CD4-positive, alpha-beta memory T cell (primary cell): ENCODE measurements at places on chromosomes 7 and 10.
A peak's percentile ranks its signal among the peaks of the same experiment; 100 is the strongest.

- DNase-seq: no peak
Measured at GRCh38 chr10:519055-519715, 170.3 kb downstream of the DIP2C start.

DNA sequence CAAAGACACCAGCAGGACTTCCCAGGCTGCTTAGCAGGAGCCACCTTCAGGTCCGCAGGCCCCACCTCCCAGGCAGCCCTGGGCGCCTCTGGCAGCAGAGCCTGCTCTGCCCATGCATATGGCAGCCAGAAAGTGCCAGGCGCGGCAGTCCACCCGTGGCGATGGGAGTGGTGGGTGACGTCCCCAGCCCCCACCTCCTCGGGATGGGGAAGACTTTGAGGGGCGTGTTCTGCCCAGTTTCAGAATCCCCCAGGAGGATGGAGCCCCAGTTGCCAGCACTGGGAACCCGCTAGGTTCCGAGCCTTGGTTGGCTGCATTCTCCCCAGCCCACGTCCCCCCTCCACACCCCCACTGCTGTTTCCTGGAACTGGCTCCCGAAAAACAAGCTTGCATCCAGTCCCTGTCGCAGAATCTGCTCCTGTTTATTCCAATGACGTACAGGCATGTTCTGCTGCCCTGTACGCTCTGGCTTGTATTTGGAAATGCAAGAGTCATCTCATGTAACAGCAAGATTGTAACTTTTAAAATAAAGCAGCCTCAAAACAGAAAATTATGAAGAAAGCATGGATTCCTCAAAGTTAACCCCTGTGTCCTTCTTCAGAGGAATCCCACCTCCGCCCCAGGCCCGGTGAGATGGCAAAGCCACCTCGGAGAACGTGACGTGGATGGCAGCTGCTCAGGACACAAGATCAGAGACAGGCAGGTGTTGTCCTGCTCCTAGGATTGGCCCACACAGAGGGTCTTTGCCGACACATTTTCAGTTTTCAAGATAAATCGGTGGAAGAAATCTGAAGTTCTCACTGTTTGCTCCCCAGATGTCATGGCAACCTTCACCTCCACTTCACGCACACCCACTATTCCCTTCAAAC lies 87.8 kb upstream of the PPP2R2D start:
- DNase-seq: no peak

- DNase-seq: no peak
Measured at GRCh38 chr7:141820067-141820466, 21.2 kb downstream of the PRSS37 start.

DNA sequence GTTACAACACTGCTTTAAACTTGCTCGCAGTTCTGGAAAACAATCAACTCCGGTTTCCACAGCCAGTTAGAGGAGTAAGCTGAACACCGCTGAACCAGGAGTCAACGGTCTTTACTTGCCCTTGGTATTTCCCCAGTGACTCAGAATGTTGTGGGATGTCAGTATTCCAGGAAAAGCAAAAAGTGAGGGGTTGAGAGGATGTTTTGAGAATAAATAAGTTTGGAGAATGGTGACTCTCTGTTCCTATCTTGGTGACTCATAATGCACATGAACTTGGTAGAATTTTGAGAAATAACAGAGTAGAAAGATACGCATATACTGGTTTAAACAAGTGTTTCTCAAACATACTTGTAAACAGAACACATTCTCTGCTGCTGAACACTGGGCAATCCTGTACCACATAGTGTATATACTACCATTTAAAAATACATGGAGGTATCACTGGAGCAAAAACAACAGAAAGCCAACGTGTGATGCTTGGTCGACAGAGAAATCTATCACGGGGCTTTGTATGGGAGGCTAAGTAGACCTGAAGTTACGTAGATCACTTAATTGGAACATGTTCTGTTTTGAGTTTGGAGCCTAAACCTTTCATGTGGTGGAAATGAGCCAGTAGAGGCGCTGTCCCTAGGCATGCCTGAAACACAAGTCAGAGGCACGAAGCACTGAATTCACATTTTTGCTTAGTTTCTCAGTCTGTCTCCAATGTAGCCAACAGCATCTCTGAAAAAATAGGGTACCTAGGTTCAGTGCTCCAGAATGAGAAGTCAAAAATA lies 534.3 kb downstream of the PARD3 start:
- DNase-seq: no peak

GRCh38 chr7:153628825-153629224 lies 423.4 kb upstream of the DPP6 start:
- no peak for DNase-seq

DNA sequence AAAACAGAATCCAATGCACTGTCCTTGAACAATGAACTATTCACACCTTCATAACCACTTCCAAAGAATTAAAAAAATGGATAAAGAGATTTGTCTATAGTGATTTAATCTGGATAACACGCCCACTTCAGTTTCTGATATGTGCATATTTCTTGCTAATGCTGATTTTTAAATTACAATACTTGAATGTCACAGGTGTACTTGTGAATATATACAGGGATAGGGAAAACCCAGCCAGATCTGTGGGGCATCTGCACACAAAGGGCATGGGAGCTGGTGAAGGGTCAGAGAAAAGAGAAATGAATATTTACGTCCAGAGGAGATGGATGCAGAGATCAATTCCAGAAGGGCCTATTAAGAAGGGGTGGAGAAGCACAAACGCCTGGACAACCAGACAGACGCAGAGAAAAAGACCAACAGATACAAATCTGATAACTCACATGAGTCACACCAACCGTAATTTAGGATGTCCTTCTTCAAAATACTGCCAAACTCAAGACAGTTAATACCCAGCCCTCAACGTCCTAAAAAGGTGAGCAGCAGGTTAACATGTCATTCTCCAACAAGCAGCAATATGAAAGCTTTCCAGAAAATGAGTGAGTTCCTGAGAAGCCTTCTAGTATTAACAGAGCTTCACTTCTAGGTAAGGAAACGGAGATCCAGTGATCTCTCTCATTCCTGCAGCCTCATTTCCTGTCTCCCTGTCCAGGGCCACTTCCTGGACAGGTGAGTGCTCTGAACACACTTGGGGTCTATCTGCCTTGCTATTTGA lies 41.9 kb downstream of the PIP4K2A start:
- DNase-seq: no peak

GRCh38 chr10:105284476-105285215 lies 643.6 kb downstream of the SORCS3 start:
- DNase-seq: no peak

- no peak for DNase-seq
Measured at GRCh38 chr7:27364344-27364758, 121.7 kb downstream of the EVX1 start.

DNA sequence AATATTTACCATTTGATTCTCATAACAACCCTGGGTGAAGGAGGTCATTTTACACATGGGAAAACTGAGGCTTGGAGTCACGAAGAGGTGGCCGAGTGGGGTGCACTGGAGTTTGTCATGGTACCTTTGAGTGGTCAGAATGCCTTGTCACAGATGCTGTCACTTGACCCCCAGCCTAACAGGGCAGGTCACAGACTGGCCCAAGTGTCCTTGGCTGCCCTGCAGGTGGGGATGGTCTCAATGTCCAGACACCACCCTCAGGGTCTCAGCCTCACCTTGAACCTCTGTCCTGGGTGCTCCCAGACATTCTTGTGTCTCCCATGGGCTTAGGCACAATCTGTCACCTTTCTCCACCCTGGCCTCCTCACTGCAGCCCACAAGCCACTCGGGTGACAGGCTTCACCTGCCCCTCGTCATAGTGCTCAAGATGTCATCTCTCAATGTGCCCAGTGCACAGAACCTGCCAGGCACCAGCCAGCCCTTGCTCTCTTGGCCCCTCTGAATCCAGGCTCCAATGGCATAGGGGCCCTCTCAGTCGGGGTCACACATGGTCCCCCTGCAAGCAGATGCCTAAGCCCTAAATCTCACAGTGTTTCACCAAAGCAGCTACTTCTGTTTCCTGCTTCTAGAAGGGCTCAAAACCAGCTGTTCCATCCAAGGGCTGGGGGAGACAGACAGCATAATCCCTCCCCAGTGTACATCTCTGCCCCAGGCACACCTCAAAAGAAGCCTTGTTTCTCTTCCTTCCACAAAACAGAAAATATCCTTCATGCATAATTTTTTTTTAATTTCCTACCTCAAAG lies 76.8 kb upstream of the NANOS1 start:
- DNase-seq: no peak

DNA sequence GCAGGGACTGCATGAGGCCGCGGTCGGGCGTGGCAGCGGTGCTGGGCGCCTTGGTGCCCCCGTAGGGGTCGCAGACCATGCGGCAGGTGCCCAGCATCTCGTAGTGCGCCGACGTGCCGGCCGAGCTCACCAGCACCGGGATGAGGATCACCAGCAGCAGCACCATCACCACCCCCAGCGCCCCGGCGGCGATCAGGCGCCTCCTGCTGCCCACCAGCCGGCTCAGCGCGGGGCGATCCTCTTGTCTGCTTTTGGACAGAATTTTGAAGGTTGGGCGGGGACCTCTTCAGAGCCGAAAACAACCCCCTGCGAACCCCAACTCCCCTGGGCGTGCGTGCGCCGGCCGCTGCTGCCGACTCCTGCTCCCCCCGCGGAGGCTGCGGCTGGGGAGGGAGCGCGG lies 779 bp downstream of the C1QL3 start:
- DNase-seq: peak; percentile 4

GRCh38 chr10:49080965-49081364 lies 34.4 kb downstream of the VSTM4 start:
- no peak for DNase-seq

GRCh38 chr7:30660331-30661255 lies 21.7 kb downstream of the CRHR2 start:
- DNase-seq: no peak

DNA sequence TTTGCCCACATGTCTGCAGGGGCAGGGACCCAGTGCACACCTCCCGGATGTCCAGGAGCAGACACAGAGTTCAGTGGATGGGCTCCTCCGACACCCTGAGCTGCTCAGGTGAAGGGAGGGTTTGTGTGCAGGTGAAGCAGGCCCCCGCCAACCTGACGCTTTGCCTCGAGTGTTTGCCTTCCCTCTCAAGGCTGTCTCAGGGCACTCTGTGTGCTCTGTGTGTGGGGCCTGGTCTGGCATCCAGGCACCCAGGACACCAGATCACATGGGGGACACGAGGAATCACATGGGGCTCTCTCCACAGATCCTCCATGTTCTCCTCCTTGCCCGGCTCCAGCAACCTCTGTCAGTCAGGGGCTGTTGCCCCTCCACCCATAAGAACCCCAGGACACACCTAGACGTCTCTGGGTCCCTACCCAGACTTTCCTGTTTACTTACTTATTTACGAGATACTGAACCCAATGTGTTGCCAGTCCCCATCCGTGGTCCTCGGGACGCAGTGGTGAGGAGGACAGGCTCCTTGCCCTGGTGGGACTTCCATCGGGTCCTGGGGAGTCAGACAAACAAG lies 99.5 kb downstream of the HTR5A start:
- DNase-seq: no peak

DNA sequence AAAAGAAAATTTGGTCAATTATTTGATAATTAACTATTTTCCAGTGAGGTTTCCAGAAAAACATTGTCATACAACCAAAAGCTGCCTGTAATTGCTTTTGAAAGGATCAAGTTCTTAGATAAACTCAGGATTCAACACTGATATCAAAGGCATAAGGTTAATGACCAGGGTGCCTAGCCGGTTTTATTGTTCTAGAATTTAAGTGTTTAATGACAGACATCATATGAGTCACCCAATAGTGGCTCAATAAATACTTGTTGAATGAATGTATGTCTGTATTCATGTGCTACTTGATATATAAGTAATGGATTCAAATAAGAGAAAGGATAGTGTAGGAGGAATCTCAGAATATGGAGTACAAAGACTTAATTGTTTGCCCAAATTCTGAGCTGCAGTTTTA lies 196.1 kb upstream of the LRGUK start:
- no peak for DNase-seq

- no peak for DNase-seq
Measured at GRCh38 chr7:108452707-108453106, 3.5 kb downstream of the NRCAM start.

- no peak for DNase-seq
Measured at GRCh38 chr10:86611386-86611785, 43.0 kb upstream of the OPN4 start.

GRCh38 chr10:5941579-5941978 lies 35.8 kb downstream of the IL15RA start:
- no peak for DNase-seq

- no peak for DNase-seq
Measured at GRCh38 chr10:64011912-64012714, 490.9 kb downstream of the REEP3 start.

DNA sequence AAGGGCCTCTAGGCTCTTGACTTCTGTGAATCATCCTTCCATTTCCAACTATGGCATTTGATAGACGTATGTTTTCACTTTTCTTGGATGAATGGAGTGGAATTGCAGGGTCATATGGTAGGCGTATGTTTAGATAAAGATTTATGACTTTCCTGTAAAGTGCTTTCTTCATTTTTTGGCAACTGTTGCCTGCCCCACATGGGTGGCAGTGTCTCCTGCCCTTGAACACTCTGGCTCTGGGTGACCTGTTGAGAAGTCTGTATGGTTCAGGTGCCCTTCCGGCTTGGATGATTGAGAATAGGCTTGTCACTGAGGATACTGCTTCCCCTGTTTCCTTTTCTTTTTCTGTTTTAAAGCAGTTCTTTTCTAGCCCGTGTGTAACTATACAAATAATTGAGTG lies 23.1 kb downstream of the RET start:
- no peak for DNase-seq

DNA sequence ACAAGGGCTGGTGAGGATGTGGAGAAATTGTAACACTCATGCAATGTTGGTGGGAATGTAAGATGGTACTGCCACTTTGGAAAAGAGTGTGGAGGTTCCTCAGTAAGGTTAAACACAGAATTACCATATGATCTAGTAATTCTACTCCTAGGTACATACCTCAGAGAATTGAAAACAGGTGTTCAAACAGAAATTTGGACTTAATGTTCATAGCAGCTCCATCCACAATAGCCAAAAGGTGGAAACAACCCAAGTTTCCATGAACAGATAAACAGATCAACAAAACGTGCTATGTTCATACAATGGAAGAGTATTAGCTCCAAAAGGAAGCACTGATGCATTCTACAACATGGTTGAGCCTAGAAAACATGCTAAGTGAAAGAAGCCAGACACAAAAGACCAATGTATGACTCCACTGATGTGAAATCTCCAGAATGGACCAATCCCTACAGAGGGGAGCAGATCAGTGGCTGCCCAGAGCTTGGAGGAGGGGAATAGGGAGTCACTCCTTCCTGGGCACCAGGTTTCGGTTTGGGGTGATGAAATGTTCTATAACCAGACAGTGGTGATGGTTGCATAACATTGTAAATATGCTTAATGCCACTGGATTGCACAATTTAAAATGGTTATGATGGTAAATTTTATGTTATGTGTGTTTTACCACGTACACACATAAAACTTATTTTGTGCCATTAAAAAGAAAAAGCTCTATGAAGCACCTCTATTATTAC lies 5.7 kb upstream of the WDR86 start:
- no peak for DNase-seq
